ENCODE measurements at places on chromosomes 3 and 15. TPM values are rescaled to one million over a fixed set of nuclear protein-coding genes. Genes with fewer than 3 reads are reported as not detected.

DNA sequence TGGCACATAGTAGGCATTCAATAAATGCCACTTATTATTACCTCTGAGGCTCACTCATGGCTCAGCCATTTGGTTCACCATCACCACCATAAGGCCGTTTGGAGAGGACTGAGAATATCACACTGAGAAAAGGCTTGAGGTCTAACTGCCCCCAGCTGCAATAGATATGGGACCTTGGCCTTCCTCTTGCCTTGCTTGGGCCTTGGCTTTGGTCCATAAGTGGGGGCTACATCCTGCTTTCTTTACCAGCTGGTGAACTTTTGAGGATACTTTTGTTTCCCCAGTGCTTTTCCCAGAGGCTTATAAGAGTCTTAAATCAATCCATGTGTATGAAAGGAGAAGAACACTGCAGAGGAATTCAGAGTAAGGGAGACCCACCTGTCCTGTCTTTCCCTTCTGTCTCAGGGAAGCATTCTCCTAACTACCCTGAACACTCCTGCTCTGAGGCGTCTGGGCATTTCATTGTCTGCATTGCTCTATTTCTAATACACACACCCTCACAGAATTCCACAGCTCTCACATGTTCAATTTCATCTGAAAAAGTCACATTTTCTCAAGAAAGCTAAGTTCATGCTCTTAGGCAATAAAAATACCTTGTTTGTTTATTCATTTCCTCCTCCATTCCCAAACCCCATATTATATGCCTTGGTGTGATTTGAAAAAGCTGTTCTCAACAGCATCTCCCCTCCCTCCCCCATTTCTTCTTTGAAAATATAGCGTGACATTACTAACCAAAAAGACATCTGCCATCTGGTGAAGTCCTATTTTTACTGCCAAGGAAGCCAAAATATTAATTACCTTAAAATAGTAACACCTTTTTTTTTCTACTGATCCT lies 22.5 kb upstream of the KCNMB2 start:
- no peak overlapping the region for H3K4me3 ChIP-seq
- no peak for DNase-seq
- H3K27ac ChIP-seq, result no peak overlapping the region
- H3K36me3 ChIP-seq, result no peaks in the 10 kb centered on the region
- no peaks in the 10 kb centered on the region for H3K27me3 ChIP-seq
- no peaks in the 10 kb centered on the region for H3K4me1 ChIP-seq

GRCh38 chr15:94930960-94931359 lies 699.6 kb downstream of the MCTP2 start:
- H3K4me3 ChIP-seq, result no peak overlapping the region
- H3K27me3 ChIP-seq, result no peaks in the 10 kb centered on the region
- no peak overlapping the region for H3K27ac ChIP-seq

GRCh38 chr15:25054329-25054728 lies 99.5 kb downstream of the SNRPN start:
- DNase-seq, result no peak
- peaks cover 83% of the 10 kb centered on the region for H3K36me3 ChIP-seq
- H3K4me3 ChIP-seq, result no peak overlapping the region
- no peak overlapping the region for H3K27ac ChIP-seq
- no peaks in the 10 kb centered on the region for H3K4me1 ChIP-seq

Gene ACTC1
- polyA plus RNA-seq, result not detected

- H3K27ac ChIP-seq, result no peak overlapping the region
- H3K36me3 ChIP-seq, result peaks cover 6% of the 10 kb centered on the region
- no peak overlapping the region for H3K4me3 ChIP-seq
- no peak for DNase-seq
- peaks cover 7% of the 10 kb centered on the region for H3K27me3 ChIP-seq
- H3K4me1 ChIP-seq, result no peaks in the 10 kb centered on the region
These were observed 93.0 kb upstream of the WNT7A start for GRCh38 chr3:13972679-13973379.

GRCh38 chr3:184873141-184873540 lies 61.2 kb downstream of the VPS8 start:
- no peak for DNase-seq
- H3K36me3 ChIP-seq, result peaks cover 47% of the 10 kb centered on the region
- no peak overlapping the region for H3K27ac ChIP-seq
- H3K4me3 ChIP-seq, result no peak overlapping the region
- no peaks in the 10 kb centered on the region for H3K4me1 ChIP-seq

DNA sequence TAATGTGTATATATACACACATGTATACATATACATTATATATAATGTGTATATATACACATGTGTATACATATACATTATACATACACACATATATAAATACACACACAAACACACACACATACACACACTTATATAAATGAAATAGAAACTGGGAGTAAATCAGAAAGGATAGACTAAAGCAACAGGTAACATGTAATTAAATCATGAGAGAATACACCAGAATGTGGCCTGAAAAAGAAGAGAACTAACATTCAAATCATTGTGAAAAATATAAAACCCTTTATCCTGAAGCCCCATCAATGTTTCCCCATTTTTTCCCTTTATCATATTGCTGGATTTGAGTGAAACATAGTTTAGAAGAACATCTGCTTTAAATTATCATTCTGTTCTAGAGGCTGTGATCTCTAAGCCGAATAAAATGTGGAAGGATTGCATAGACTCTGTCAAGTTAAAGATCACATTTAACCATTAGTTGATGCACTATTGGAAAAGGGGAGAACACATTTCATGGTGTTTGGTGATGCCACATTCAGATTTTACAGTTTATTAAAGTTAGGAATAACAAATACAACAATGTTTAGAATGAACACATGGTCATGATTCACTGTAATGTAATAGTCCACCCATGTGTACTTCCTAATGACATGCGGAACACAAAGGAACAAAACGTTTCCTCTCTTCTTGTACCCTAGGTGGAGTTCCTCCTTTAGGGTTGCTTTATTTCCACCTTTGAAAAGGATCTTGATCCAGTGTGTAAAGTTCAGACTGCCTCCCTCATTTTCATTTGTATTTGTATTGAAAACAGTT lies 12.5 kb upstream of the THRB start:
- no peaks in the 10 kb centered on the region for H3K27me3 ChIP-seq
- no peak for DNase-seq
- H3K36me3 ChIP-seq, result no peaks in the 10 kb centered on the region

DNA sequence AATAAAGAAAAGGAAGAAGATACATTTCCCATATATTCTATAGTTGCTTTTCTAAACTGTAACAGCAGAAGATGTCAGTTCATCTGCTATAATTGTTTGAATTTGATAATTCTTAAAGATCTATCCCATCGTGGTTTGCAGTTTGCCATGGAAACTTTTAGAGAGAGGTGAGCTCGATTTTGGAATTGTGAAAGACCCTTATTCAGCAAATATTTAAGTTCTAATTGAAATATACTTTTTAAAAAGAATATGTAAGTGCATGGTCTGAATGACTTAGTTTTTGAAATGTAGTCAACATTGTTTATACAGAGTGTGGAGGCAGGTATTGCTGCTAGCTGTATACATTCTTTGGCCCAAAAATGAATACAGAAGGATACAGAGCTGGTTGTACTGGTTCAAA lies 127.7 kb downstream of the PDE8A start:
- no peak for DNase-seq
- no peak overlapping the region for H3K4me3 ChIP-seq
- no peaks in the 10 kb centered on the region for H3K36me3 ChIP-seq
- no peaks in the 10 kb centered on the region for H3K4me1 ChIP-seq

DNA sequence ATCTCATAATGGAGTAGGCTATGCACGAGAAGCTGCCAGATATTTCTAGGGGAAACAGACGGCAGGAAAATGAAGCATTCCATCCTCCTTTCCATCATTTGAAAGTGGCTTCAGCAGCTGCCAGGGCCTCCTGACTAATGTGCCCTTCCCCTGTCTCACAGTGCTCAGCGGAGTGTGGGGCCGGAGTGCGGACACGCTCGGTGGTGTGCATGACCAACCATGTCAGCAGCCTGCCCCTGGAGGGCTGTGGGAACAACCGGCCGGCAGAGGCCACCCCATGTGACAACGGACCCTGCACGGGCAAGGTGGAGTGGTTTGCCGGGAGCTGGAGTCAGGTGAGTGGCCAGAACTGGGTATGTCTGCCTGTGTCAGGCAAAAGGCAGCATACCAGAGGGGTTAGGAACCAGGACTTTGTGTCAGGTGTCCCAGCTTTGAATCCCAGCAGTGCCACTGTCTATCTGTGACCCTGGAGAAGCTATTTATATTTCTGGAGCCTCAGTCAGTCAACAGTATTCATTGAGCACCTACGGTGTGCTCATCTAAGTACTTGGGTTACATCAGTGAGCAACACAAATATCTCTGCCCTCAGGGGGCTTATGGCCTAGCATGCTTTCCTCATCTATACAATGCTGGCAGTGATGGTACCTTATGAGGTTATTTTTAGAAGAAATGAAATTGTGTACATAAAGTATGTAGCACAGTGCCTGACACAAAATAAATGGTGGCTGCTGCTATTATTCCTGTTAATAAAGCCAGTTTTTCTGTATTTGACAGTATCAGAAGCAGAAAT lies 52.4 kb upstream of the NR2E3 start:
- H3K4me1 ChIP-seq, result peaks cover under 1% of the 10 kb centered on the region
- no peaks in the 10 kb centered on the region for H3K36me3 ChIP-seq
- H3K27me3 ChIP-seq, result no peaks in the 10 kb centered on the region
- H3K27ac ChIP-seq, result no peak overlapping the region
- DNase-seq, result no peak

Gene ASB14
- polyA plus RNA-seq, result 0.27 TPM

All from immature natural killer cell (primary cell).